ENCODE measurements at places on chromosomes 3 and 15. TPM values are rescaled to one million over a fixed set of nuclear protein-coding genes. Genes with fewer than 3 reads are reported as not detected.

ACOX2 gene
- total RNA-seq = 6.4 TPM

MOBP gene
- total RNA-seq = not detected

C3orf20 gene
- not detected for total RNA-seq

CDHR4 gene
- total RNA-seq = not detected

ARHGEF3 gene
- 2.1 TPM for total RNA-seq

APBA2 gene
- total RNA-seq = 27.9 TPM

CLDN18 gene
- total RNA-seq = not detected

TERC gene
- 92.2 TPM for total RNA-seq

ABCF3 gene
- total RNA-seq = 29.9 TPM

KLHL6 gene
- not detected for total RNA-seq

ELL3 gene
- 2.2 TPM for total RNA-seq

GOLGA6D gene
- not detected for total RNA-seq

AQP9 gene
- total RNA-seq = not detected

PFN2 gene
- total RNA-seq = 171 TPM

ESYT3 gene
- 0.17 TPM for total RNA-seq

SERINC4 gene
- 0.15 TPM for total RNA-seq

ROPN1 gene
- not detected for total RNA-seq

ATP10A gene
- total RNA-seq = 1.8 TPM

ROBO2 gene
- total RNA-seq = 0.45 TPM

ZMAT3 gene
- total RNA-seq = 5.0 TPM

AHSG gene
- not detected for total RNA-seq

DUSP7 gene
- total RNA-seq = 15.5 TPM

SEMA3B gene
- total RNA-seq = 14.3 TPM
